ENCODE measurements at places on chromosomes 4 and X. TPM values are rescaled to one million over a fixed set of nuclear protein-coding genes. Genes with fewer than 3 reads are reported as not detected.

The INPP4B gene
- total RNA-seq, result 11.0 TPM

The CDS1 gene
- 0.21 TPM for total RNA-seq

The HELT gene
- not detected for total RNA-seq

The FAAH2 gene
- 0.41 TPM for total RNA-seq

The AMBN gene
- not detected for total RNA-seq

The TRAM1L1 gene
- total RNA-seq, result 0.47 TPM

The MAGEB2 gene
- total RNA-seq, result not detected

- no peak for DNase-seq
These were observed 6.1 kb downstream of the AKAP17A start for GRCh38 chrX:1597345-1598020.

- DNase-seq, result no peak
These were observed 16.0 kb upstream of the C4orf36 start for GRCh38 chr4:86908251-86908657.

DNA sequence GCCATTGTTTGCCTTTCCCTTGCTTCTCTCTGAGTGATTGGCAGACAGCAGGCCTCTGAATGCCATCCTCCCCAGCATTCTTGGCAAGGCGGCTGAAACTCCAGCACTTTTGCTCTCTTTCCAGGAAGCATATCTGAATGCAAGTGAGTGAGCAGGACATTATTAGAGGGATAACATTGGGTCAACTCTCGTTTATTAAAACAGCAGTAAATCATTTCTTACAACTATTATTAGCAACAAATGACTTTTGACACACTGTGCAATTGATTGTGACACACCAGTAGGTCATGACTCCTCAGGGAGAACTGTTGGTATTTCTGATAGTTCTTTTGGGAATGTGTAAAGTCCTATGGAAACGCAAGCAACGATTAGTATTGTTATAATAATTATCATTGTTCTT lies 103.8 kb downstream of the EFNB1 start:
- no peak for DNase-seq

DNA sequence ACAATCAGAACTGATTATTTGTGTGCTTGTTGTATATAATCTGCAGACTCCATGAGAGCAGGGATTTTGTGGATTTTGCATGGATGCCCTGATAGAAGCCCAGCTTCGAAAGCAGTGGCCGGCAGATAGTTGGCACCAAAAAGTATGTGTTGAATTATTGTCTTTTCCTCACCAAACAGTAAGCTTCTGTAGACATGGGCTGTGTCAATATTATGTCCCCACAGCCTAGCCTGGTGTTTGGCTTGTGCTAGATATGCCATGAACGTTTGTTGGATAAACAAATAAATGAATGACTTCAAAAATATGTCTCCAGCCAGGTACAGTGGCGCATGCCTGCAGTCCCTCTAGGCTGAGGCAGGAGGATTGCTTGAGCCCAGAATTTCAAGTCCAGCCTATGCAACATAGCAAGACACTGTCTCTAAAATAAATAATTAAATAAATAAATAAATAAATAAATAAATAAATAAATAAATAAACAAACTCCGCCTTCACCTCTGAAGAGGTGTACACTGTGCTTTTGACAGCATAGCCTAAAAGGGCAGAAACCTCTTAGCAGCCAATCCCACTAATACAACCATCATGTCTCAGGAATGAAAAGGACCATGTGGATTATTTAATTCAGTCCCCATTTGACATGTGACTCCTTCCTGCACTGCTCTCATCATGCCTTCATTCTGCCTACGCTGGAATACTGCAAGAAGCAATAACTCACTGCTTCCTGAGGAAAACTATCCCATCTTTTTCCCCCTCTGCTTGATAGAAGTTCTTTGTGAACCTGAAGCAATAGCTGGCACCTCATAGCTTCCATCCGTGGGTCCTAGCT lies 335.2 kb downstream of the FBXW7 start:
- no peak for DNase-seq

GRCh38 chr4:22661443-22661842 lies 31.3 kb upstream of the GBA3 start:
- DNase-seq, result no peak

DNA sequence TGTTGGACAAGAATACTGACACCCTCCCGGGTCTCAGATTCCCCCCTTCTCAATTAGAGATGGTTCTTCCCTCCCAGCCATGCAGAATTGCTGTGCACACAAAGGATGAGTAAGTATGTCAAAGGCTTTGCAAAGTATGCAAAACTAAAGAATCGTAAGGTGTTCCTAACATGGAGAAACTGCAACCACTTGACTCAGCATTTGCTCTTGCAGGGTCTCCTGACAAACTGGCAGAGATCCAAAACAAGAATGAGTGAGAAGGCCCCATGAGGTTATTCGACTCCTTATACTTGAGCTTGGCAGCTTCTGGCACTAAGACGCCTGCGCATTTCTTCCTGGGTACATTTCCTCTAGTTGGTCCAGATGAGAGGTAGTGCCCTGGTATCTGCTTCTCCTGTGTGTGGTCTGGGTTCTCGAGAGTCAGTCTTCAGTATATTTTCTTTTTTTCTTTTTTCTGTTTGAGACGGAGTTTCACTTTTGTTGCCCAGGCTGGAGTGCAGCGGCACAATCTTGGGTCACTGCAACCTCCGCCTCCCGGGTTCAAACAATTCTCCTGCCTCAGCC lies 8.2 kb downstream of the FAM184B start:
- DNase-seq, result no peak

DNA sequence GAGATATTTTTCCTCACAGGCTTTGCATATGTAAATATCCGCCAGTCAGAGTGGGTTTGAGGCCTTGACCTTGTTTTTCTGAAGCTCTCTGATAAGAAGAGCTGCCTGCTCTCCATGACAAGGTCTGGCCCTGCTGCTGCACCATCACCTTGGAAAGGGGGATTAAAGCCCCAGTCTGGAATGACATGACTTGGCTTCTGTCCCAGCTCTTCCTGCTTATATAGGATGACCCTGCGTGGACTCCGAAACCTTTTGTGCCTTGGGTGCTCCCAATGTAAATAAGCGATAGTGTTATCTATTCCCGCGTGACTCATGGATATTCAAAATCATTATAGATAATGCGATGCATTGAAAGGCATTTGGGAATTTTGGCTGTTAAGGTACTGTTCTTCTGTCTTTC lies 139.3 kb downstream of the BMPR1B start:
- DNase-seq, result no peak

- no peak for DNase-seq
These were observed 518 bp upstream of the CNKSR2 start for GRCh38 chrX:21373637-21374162.

GRCh38 chrX:25020905-25021449 lies 5.2 kb upstream of the ARX start:
- DNase-seq, result no peak

- DNase-seq, result no peak
These were observed 130.0 kb downstream of the ZAR1 start for GRCh38 chr4:48620093-48620492.

GRCh38 chr4:81421346-81422218 lies 50.1 kb downstream of the RASGEF1B start:
- no peak for DNase-seq

DNA sequence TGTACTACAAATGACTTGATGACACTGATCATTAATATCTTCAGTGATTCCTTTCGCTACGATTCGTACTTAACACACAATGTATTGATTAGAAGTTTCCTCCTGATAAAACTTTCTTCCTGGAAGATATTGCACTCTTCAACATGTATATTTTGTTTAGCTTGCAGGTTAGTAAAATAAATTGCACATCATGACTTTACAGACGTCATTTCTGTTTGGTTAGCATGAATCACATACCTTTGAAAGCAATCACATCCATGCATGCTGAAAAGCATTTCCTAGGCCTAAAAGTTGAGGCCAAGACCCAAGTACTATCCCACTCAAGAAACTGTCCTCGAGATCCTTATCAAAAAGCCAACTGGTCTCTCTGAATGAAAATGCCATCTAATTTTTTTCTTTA lies 1841.0 kb upstream of the PCDH7 start:
- no peak for DNase-seq

DNA sequence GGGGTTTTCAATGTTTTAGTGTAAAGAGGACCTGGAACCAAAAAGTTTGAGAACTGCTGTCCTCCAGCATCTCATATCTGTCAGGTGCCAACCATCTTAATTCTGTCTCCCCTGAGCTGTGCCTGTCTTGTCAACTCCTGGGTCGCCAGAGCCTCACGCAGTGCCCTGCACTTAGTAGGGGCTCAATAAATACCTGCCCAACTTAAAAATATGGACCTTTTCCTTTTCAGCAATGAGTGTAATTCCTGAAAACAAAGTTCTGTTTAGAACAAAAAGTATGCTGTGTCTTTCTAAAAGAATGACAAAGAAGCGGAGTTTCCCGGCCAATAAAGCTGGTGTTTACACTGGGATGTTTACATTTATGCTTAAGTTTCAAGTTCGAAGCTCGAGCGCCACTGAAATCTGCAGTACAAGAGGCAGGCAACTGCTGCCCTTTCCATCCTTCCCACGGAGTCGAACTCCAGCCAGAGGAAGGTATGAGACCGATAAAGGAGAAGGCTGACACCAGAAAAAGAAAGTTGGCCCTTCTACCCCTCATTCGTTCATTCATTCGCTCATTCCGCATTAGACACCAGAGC lies 1.1 kb upstream of the HTATSF1 start:
- DNase-seq, result no peak

DNA sequence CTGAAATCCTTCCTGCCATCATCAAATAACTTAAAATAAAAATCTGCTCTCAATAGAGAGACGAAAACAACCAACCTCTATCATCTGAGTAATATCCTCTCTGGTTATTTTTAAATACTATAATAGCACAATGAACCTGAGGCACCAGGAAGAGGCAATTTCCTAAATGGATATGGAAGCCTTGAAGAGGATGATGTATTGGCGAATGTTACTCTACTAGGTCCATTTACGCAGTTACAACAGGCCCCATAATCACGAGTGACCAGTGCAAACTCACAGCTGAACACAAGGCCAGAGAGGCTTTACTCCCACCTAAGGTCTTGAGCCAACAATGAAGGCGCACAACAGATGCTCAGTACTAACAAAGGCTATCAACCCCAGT lies 678.8 kb upstream of the NR3C2 start:
- no peak for DNase-seq

DNA sequence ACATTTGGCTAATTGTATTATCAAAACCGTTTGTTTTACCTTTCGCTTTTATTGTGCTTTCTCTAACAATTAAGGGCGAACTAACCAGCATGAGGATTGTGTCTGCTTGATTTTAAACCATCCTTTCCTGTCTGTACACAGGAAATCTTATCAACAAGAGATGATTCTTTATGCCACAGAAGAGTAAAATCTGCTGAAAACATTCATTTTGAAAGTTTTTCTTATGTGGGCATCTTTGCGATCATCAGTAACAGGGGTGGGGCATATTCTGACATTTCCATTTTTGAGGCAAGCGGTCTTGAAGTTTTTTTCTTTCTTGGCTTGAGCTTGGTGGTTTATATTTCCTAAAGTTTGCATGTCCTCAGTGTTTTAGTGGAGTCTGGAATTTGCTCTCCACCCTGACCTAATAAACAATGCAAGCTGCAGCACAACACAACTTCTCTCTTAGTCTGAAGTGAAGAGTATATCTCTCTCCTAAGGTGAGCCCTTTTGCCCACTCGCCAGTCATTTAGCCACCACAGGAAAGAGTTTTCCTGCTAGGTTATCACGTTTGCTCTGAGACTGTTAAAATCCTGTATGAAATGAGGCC lies 26.6 kb downstream of the NFKB1 start:
- DNase-seq, result no peak

DNA sequence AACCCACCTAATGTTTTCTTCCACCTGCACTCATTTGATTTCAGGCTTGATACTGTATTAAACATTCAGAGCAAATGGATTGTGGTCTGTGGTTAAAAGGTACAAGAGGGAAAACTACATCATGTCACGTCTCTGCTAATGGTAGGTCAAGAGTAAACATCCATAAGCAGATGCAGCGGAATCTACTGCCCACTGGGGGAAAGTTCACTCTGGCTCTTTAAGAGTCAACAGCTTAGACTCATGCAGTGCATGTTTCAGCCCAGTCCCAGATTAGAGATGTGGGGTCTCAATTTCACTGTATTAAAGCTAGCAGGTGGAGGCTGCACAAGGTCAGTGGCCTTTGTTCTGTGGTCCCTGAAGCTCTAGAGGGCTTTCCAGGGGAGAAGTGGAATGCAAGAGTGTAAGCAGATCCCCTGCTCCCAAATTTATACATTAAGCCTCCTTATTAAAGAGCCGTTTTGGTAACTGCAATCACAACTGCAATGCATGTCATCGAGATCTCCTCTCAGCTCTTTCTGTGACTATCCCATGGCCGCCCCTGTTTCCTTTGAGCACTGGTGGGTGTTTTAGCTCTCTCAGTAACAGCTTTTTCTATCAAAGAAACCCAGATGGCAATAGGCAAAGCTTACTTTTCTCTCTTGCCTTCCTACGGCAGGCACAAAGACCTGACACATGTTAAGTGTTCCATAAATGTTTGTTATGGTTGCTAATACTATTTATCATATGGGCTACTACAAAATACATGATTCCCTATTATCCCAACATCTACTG lies 53.4 kb downstream of the LDB2 start:
- no peak for DNase-seq

DNA sequence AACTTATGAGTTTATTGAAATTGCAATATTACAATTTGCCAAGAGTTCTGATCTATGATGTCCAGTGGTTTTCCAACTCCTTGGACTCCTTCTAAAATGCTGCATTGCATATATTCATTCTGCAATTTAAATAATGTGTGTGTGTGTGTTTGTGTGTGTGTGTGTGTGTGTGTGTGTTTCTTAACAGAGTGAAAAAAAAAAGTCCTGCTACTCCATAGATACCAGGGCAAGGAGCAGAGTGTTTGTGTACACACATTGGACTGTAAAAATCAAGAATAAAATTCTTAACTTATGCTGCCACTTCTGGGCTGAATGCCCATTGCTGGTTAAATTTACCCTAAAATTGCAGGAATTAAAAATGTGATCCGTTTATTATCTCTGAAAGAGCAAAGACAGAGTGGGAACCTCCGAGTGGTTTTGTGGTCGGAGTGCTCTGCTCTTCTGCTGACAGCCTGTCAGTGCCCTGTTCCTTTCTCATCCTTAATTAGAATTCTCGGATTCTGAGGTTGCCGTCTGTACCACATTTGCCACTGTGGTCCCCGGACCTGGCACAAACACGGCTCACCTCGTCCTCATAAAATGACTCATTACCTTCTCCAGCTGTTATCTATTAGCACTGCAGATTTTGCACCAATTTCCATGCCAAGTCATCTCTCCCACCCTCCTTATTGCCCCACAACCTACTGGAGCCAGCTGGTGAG lies 355.5 kb downstream of the KCNIP4 start:
- DNase-seq, result no peak

DNA sequence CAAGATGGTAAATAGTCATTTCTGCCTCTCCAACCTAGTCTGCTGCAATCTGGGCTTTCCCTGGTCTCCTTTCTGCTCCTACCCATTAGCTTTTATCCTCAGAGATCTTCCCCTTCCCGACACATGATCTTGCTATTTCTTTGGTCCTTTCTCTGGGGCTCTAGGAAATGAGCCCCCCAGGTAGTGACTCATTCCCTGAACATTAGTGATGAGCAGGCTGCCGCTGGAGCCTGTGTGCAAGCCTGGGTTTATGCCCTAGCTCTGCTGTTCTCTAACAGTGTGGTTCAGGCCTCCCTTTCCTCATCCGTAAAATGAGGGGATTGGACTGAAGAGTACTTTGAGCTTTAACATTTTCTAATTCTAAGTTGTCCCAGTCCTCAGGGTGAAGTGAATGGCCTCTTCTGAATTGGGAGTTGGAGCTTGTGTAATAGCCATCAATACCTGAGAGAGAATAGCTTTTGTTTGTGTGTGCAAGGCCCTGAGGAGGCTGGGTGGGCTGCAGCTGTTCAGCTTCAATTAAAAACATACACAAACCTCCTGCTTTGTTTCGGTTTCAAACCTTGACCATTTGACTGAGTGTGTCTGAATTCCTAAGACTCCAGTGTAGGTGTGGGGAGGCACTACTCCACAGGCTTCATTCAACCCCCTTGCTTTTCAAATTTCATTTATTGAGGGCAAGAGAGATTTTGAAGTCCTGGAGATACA lies 115.6 kb upstream of the SCML1 start:
- no peak for DNase-seq
